Activated CD4-positive, alpha-beta T cell treated with anti-CD3 and anti-CD28 coated beads, Interleukin-2, amount 10 ng/mL, durations not matched to agents 24 days and 14 days (primary cell): ENCODE measurements at places on chromosomes 3 and 15. TPM values are rescaled to one million over a fixed set of nuclear protein-coding genes. Genes with fewer than 3 reads are reported as not detected.

GDPGP1 gene
- total RNA-seq = 9.9 and 11.9 TPM in 2 replicates

GOLGA8J gene
- total RNA-seq = not detected in 2 replicates

GOLGA6L10 gene
- total RNA-seq = 0.76 and 0.96 TPM in 2 replicates

GRCh38 chr3:155281912-155282311, 11.6 kb downstream of the STRIT1 start:
- DNase-seq = no peak

DNA sequence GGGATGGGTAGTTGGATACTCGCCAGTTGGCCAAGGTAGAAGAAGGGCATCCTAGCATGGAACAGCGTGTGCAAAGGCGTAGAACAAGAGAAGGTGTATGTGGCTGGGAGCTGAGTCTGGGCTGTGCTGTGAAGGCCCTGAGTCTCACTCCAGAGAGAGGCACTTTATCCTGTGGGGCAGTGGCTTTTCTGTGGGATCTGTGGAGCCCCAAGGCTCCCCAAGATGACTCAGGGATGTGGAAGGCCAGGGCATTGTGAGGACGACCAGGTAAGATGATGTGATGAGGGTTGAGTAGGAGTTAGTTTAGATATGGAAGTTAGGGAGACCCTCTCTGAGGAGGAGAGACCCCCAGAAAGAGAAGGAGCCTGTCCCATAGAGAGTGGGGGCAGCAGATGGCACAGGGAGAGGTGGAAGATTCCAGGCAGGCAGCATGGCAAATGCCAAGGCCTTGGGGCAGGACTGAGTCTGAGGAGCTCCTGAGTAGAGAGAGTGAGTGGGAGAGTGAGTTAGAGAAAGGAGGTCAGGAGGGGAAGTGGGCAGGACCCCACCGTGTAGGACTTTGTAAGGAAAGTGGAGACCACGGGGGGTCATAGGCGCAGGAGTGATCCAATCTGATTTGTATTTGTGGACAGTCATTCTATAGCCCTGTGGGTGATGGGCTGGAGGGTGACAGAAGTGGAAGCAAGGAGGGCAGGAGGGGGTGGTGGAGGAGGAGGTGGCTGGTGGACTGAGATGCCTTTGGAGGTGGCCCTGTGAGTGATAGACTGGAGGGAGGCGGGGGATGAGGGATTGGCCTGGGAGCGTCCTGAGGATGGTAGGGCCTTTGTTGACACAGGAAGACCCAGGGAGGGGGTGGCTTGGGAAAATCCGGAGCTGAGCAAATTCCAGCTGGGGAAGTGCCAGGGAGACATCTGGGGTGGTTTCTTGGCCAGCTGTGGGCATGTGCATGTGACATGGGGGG, 50.3 kb downstream of the FBLN2 start:
- DNase-seq = no peak

GRCh38 chr15:101669744-101670143, 17.6 kb upstream of the TM2D3 start:
- no peak for DNase-seq

DNA sequence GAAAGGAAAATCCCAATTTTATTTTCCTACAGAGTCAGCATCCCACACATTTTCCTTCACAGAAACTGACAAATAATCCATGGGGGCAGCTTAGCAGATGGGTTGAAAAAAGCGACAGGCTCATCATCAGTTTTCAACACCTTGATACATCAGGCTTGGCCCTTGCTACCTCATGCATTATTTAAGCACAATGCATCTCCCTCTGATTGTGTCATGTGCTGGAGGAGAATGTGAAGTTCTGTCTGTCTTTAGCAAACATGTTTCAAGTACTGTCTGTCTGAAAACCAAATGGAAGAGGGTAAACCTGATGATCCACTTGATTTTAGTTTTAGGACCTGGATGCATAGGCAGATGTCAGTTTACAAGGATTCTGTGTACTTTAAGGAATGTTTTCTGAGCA, 128.6 kb upstream of the ADAMTS9 start:
- no peak for DNase-seq

GRCh38 chr3:162366166-162366766, 869.7 kb downstream of the OTOL1 start:
- no peak for DNase-seq

DNA sequence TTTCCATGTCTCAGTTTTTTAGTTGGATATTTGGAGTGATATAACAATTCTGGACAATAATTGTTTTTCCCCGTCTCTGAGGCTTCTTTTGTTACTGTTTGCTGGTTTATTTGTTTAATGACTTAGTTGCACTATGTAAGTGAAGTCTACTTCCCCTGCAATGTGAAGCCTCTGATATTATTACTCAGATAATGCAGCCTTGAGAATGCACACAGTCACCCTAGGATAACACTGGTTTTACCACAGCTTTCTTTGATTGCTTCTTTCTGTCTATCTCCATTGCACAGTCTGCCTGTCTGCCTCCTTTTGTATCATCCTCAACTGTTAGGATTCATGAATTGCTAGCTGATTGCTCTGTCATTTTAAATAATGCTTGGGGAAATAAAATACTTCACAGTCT, 208.7 kb upstream of the ROBO1 start:
- DNase-seq = no peak

DNA sequence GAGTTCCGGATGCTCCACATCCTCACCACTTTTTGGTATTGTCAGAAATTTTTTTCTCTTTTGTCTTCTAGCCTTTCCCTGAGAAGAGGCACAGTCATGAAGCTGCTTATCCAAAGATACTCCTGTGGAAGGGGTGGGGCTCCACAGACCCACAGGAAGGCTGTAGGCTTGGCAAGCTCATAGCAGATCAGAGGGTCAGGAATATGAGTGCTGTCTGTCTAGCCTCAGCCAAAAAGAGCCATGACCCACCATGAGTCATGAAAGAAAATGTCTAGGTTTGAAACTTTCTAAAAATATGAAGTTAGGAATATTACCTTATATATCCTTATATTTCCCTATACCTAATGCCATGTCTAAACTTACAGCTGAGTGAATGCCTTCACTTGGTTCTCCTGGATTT, 118.2 kb upstream of the THBS1 start:
- no peak for DNase-seq

GRCh38 chr3:14120111-14120920, 4.4 kb downstream of the CHCHD4 start:
- peak; percentile 54 for DNase-seq

- DNase-seq = peak; percentile 92
These were observed 46.1 kb downstream of the BTD start for GRCh38 chr3:15647611-15648167.

DNA sequence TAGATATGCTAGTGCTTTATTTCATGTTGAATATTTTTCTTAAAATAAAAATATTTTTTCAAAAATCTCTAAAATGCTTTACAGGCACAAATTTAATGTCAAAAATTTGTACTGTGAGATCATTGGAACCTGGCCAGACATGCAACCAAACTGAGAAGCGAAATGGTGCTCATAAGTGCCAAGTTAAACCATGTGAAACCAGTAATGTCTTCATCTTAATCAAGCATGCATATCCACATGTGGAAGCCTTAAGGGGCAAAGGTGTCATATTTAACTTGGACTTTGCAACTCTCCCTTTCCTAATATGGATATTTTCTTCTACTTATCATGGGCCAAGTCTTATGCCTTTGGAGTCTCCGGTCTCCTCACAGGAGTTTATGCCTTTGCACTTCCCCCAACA, 208.9 kb upstream of the COL8A1 start:
- no peak for DNase-seq
